ENCODE measurements at places on chromosomes 16 and 17. TPM values are rescaled to one million over a fixed set of nuclear protein-coding genes. Genes with fewer than 3 reads are reported as not detected.

GRCh38 chr16:48044117-48044516 lies 111.7 kb downstream of the ABCC12 start:
- no peaks in the 10 kb centered on the region for H3K36me3 ChIP-seq
- H3K4me3 ChIP-seq, result no peak overlapping the region
- H3K4me1 ChIP-seq, result no peaks in the 10 kb centered on the region
- DNase-seq, result no peak

DNA sequence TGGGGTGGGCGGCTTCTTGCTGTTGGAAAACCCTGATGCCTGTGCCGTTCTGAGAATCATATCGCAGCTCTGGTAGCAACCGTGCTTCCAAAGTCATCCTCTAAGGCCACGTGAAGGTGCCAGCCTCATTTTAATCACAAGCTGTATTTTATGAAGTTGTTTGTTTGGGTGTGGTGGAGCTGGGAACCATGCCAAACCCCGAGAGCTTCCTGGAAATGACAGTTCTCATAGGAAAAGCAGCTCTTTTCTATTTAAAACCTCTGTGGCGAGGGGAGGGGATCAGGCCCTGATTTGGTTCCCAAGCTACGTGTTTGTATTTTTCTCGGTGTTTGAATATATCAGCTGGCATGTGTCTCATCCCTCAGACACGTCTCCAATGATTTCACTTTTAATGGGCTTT lies 21.7 kb downstream of the KNOP1 start:
- H3K27me3 ChIP-seq, result no peaks in the 10 kb centered on the region
- peaks cover 42% of the 10 kb centered on the region for H3K4me1 ChIP-seq
- DNase-seq, result peak; percentile 76
- H3K4me3 ChIP-seq, result no peak overlapping the region

The PARN gene
- total RNA-seq, result 99.9 TPM

The KIF18B gene
- total RNA-seq, result not detected

The UTS2R gene
- total RNA-seq, result not detected

- H3K4me3 ChIP-seq, result no peak overlapping the region
- no peaks in the 10 kb centered on the region for H3K4me1 ChIP-seq
- no peak for DNase-seq
- H3K27ac ChIP-seq, result no peak overlapping the region
- peaks cover 21% of the 10 kb centered on the region for H3K36me3 ChIP-seq
Measured at GRCh38 chr16:3789375-3790099, 72.2 kb upstream of the TRAP1 start.

DNA sequence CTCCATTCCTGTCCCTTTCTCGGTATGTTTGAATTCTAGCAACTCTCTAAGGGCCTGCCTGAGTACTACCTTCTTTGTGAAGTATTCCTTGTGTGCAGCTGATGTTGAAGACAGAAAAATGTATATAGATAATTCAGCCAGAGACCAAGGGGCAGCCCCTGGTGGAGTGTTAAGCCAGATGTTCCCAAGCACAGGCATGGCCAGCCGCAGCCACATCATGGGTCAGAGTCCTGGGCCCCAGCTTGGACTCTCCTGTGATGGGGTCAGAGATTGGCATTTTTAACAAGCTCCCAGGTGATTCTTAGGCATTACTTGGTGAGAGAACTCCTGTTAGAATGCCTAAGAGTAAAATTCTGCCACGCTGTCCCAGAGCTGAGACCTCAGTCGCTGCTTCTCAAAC lies 100.8 kb downstream of the IRF8 start:
- no peak for DNase-seq
- no peaks in the 10 kb centered on the region for H3K36me3 ChIP-seq
- no peaks in the 10 kb centered on the region for H3K4me1 ChIP-seq
- H3K4me3 ChIP-seq, result no peak overlapping the region

DNA sequence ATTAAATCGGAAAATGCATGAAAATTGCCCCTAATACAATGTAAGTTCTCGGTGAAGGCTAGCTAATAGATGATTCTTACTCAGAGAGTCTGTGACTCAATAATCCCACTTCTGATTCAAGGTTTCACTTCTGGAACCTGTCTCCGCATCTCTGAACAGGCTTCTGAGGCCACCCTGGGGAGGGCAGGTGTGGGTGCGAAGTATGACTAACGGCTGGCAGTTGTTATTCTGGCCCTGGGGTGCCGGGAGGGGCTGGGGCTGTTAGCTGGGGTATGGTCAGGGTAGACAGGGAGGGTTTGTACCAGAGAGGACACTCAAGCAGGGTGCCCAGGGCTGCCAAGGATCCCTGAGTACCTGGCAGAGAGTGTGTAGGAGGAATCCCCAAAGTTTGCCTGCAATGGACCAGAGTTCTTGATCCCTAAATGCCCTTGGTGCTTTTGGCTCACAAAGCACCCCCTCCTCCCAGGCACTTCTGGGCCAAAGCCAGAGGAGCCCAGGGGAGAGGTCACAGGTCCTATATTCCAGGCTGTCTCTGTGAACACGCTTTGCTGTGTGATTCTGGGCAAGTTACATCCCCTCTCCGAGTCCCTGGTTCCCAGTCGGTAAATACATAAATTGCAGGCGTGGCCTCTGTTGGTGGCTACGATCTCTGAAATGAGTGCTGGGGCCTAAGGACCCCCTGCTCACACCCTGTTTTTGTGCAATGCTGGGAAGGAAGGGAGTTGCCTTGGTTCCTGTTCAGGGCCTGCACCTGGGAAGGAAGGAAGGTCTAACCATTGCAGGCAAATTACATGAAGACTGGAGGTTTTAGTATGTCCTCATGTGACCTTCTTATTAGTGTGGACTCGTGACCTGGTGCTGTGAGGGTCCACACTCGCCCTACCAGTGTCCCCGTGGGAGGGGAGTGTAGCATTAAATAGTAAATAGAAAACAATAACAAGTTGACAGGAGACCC lies 49.9 kb upstream of the CPNE2 start:
- no peak for DNase-seq
- H3K27me3 ChIP-seq, result no peaks in the 10 kb centered on the region
- peaks cover 6% of the 10 kb centered on the region for H3K4me1 ChIP-seq
- no peak overlapping the region for H3K4me3 ChIP-seq
- H3K36me3 ChIP-seq, result no peaks in the 10 kb centered on the region
- H3K27ac ChIP-seq, result no peak overlapping the region

The MFAP4 gene
- 25.7 TPM for total RNA-seq

DNA sequence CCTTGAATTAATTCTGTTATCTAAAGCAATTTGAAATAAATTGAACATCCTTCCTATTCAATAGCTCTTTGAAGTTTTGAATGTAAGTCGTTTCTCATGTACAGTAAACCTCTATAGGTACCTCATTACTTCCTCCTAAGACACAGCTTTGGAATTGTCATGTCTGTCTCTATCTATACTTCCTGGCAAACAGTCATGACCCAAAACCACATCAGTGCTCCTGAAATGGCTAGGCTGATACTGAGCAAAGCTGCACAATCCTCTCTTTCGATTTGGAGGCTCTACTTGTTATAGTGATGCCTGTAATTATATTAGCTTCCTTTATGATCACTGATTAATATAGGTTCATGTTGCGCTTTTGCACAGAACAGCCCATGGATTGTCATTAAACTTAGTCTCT lies 110.1 kb downstream of the ADAMTS18 start:
- H3K4me1 ChIP-seq, result no peaks in the 10 kb centered on the region
- no peak for DNase-seq
- H3K27ac ChIP-seq, result no peak overlapping the region
- no peaks in the 10 kb centered on the region for H3K36me3 ChIP-seq
- H3K4me3 ChIP-seq, result no peak overlapping the region
